SW480 (cell line): ENCODE measurements at places on chromosomes 11 and 22.

- no peak for DNase-seq
These were observed 33.0 kb upstream of the PITPNB start for GRCh38 chr22:27952091-27952490.

- DNase-seq = no peak
These were observed 10.1 kb downstream of the MUC2 start for GRCh38 chr11:1084561-1085439.

DNA sequence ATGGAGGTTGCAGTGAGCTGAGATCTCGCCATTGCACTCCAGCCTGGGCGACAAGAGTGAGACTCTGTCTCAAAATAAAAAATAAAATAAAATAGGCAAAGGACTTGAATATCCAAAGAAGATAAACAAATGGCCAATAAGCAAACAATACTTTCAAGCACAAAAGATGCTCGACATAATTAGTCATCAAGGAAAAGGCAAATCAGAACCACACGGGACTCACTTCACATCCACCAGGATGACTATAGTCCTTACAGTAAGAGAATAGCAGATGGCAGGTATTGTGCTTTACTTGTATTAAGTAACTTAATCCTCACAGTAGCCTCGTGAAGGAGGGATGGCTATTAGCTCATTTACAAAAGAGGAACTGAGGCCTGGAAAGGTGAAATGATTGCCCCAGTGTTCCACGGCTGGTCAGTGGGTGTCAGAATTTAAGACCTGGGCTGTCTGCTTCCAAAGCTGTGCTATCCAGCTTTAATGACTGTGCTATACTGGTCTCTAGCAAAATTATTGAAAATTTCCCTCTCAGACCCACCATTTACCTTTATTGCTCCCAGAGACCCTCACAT, 40.2 kb upstream of the RBFOX2 start:
- DNase-seq = no peak

DNA sequence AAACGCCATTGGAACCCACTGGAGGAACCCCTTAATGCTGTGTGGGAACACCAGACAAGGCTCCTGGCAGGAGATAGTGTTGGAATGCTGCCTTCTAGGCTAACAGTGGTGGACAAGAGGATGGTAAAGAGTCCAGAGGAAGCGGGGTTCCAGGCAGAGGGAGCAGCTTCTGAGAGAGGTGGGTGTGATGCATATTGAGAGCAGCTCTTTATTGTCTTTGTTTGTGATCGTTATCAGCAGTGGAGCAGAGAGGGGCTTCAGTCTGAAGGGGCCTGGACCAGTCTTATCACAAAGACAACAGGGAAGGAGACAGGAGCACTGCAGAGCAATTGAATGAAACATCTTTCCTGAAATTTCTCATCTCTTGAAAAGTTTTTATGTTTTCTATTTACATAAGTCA, 106.8 kb upstream of the PLET1 start:
- no peak for DNase-seq

DNA sequence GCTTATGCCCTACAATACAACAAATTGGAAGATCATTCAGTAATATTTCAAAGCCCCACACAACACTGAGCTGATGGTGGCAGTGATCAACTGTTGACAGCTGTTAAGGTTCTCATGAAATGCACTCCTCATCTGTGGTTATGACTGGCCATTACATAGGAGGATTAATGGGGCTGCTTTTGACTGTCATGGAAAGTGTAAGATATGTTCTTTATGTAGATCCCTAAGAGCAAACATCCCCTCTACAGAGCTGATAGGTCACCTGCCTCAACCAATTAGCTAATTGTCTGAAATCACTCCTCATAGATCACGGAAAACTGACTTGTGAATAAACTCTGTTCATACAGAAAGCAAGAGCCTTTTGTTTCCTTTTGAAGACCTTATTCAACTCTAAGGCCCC, 78.1 kb downstream of the GAB2 start:
- no peak for DNase-seq

GRCh38 chr11:17186932-17187692, 20.7 kb downstream of the PIK3C2A start:
- DNase-seq = no peak

- DNase-seq = no peak
These were observed 33.7 kb downstream of the USP28 start for GRCh38 chr11:113841691-113842090.

DNA sequence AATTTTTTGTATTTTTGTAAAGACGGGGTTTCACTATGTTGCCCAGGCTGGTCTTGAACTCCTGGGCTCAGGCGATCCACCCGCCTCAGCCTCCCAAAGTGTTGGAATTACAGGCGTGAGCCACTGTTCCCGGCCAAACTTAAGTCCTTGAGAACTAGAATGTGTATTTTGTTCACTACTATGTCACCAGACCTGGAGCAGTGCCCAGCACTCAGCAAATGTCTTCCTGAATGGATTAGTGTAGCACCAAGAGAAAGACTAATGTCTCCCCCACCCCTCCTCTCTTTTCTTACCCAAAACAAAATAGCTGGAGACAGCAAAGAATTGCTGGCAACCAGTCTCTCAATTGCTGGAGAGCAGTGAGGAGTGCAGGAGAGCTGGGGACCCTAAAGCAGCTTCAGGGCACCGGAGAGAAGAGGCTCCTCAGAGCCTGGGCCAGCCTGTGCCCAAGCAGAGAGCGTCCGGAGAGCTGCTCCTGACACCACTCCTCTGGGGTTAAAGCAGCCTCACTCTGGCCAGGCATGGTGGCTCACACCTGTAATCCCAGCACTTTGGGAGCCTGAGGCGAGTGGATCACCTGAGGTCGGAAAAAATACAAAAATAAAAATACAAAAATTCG, 14.9 kb downstream of the SLC25A18 start:
- no peak for DNase-seq

- no peak for DNase-seq
These were observed 52.5 kb upstream of the VSTM5 start for GRCh38 chr11:93902921-93903320.

DNA sequence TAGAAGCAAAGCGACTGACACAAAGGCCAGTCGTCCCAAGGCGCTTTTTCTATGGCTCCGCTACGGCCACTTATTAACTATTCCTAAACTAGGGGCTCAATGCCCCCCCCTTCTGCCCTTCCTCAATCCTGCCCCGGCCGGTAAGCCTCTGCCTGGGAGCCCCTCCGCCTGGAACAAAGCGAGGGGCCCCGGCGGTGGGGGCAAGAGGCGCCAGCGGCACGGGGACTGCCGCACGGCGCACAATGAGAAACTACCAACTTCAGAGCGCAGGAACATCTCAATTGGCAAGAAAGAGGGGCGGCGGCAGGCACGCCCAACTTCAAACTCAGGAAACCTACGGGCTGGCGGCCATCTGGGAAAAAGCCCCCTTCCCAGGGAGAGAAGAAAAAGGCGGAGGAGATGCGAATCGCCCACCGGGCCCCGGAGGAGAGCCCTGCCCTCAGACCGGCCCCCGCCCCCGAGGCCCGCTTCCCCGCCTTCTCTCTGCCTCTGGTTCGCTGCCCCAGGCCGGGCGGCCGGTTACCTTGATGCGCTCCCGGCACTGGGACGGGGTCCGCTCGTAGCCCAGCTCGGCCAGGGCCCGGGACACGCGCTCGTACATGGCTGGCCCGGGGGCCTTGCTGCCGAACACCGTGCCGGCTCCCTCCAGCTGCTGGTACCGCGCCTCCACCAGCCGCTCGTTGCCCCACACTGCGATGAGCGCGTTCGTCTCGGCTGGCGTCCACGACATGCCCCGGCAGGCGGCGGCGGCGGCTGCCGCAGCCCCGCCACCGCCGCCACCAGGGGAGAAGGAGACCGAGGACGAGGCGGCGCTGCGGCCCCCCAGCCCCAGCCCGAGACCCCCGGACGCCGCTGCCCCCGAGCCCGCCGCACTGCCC, 619 bp downstream of the MSANTD2 start:
- peak; percentile 38 for DNase-seq

DNA sequence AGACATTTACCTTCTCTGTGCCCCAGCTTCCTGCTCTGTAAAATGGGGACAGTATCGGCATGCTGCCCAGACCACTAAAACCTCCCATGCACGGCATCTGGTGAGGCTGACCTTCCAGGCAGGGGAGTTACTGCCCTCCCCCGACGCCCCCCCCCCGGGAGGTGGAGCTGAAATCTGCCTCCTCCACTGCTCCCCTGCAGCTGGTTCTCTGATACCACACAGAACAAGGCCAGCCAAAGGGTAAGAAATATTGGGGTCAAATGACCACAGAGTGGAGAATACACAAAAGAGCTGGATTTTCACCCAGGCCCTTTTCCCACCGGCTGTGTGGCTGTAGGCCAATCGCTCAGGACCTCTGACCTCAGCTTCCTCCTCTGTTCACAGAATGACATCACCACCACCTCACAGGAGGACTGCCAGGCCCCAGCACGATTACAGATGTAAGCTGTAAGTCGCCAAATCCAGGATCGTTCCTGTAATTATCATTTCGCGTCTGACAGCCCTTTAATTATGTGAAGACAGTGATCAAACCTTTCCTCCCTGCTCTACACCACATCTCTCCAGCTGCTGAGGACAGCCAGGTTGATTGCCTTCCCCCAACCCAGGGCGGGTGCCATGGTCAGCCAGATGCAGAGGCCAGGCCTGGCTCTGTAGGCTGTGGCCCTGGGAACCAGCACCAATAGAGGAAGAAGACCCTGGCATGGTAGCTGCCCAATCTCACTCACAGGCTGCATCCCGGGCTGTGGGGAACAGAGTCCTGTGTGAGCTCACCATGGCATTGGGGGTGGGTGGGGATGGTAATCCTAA, 35.7 kb upstream of the KLHL35 start:
- no peak for DNase-seq

DNA sequence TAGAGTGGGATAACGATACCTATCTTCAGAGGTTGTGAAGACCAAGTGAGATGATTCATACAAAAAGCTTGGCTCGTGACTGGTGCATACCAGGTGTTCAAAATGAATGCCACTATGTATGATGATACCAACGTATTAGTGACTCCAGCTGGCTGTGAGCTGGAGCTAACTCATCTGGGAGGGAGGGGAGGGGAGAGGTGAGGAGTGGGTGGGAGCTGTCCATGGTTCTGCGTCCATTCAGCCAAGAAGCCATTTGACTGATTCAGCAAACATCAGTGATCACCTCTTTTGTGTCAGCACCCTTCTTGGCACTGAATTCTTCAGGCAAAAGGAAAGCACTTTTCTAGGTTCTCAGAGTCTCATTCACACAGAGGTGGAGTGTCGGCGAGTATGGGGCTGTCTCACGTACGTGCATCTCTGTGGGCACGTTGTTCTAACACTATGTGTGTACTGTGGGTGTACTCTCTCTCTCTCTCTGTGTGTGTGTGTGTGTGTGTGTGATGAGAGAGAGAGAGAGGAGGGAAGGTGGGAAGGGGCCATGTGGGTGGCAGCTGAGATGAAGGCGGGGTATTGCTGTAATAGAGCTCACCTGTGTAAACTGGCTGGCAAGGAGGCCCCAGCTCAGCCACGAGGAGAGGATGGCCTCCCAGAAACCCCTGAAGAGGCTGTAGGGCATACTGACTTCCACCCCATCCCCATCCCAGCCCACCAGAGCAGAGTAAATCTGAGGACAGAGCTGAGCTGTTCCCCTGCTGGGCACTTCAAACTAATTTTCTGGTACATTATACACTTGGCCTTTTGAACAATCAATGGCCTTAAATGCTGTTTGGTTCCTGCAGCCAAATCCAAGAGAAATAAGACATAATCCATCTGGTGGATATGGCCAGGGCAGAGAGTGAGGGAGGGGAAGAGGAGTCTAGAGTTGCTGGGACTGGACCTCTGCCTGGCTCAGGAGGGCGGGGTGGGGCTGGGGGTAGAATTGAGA, 96.1 kb upstream of the THY1 start:
- DNase-seq = peak; percentile 16

GRCh38 chr11:111329306-111330204, 31.2 kb downstream of the POU2AF3 start:
- no peak for DNase-seq
